Activated naive CD8-positive, alpha-beta T cell treated with anti-CD3 and anti-CD28 coated beads, Interleukin-2, amount 50 U/mL, for 24 hours (primary cell): ENCODE measurements at places on chromosomes 16 and 17.

DNA sequence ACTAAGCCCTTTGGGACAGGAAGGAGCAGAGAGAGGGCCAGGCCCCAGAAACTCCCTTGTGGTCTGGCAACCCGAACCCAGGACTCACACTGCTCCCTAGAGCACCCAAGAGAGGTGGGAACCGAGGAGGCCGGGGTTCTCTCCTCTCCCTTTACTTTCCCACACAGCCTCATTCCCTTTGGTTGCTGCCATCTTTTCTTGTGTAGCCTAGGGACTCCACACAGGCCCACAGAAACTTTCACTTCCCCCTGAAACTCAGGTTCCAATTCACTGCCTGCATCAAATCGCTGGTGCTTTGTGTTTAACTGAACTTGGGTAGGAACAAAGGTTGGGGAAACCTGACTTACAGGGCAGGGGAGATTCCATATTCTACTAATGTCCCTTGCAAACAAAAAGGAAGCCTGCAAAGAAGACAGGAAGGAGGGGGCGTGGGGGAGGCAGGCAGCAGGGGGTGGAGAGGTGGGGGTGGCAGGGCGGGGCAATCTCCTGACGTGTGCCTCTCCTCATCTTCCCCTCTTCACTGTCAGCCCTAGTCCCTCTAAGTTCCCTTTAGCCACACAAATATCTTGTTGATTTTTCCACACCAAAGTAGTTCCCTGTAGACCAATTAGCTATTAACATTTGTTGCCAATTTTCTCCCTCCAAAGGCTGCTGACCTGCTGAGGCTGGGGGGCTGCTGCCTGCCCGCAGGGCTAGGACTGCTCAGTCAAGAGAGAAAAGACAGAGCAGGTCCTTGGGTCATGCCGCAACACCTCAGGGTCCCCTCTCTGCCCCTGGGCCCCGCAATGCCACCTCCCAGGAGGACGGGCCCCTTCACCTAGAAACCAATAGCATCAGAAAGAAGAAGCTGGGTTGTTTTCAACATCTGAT, 8.0 kb downstream of the ST3GAL2 start:
- DNase-seq: peak; percentile 65

DNA sequence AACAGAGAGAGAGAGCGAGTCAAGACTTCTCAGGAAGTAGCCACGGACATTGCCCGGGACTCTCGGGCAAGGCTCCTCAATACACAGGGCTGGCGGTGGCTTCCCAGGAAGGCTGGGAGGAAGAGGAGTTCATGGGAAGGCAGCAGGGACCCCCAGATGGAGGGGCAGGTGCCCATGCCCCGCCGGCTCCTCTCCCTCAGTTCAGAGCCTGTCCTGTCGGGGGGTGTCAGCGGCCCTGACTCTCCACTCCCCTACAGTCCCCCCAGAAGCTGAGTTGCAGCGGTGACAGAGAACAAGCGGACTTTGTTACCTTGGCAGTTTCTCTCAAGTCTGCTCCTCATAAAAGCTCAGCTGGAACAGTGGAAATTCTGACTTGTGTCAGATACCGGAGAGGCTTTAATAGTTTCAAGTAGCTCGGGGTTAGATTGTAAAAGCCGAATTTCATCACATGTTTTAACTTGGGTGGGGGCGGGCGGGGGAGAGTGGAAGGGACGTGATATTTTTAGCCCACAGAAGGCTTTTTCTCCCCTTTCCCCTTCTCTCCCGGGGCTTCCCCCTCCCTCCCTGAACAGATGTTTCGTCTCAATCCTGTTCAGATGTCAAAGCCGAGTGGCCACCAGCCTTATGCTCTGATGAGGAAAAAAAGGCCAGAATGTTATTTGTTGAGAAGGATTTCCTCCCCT, 65.2 kb downstream of the NKD1 start:
- no peak for DNase-seq

- DNase-seq: no peak
Measured at GRCh38 chr16:29306943-29307597, 99.4 kb downstream of the NPIPB11 start.

GRCh38 chr16:84575914-84576313, 42.0 kb downstream of the COTL1 start:
- no peak for DNase-seq

DNA sequence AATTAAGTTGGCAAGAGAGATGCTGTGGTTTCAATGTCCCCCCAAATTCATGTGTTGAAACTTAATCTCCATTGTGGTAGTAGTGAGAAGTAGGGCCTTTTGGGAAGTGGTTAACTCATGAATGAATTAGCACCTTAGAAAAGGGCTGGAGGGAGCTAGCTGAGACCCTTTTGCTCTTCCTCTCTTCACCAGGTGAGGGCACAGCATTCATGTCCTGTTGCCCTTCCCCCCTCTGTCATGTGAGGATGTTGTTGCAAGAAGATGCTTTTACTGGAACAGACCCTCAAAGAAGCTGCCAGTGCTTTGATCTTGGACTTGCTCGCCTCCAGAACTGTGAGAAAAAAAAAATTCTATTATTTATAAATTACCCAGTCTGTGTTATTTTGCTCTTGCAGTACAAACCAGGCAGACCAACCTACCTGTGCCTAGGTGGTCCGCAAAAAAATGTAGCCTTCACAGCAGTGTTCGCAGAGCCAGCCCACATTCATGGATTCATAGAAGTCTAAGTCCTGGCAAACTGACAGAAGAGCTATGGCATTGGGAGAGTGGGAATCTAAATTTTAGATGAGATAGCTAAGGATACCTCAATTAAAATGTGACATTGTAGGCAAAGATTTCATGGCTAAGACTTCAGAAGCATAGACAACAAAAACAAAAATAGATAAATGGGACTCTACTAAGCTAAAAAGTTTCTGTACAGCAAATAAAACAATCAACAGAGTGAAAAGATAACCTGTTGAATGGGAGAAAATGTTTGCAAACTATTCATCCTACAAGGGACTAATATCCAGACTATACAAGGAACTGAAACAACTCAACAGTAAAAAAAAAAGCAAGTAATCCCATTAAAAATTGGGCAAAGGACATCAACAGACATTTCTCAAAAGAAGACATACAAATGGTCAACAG, 32.0 kb upstream of the ABCA5 start:
- no peak for DNase-seq

DNA sequence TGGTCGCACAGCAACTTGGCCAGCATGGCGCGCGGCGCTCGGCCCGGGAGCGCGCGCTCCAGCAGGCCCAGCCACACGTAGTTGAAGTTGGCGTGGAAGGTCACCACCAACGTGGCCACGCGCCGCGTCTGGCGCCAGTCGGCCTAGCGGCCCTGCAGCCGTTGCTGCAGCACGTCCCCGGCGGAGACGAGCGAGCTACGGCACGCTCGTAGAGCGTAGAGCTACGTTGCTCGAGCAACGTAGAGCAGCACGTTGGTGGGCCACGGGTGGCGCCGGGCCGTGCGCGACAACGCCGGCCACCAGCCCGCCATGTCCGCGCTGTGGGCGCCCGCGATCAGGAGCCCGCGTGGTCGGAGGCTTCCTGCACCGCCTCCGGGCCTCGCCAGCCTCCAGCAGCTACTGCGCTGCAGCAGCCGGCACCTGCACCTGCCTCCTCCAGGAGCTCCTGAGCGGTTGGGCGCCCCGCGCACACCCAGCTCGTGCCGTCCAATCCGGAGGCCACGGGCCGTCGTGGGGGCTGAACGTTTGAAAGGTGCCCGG, 13.4 kb upstream of the SULT1A1 start:
- peak; percentile 74 for DNase-seq

DNA sequence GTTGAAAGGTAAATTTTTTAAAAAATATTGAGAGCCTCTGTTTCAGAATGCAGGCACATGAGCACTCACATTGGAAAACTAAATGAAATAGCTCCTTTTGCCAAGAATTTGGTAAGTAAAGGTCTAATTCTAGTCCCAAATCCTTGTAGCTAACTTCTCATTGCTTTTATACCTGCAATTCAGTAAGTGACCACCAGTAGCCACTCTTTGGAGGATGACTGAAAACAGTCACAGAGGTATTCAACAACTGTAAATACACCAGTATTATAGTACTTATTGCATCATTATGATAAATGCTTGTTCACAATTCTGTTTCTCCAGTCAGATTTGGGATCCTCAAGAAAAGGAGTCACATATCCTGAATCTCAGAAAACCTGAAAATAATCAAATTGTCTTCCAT, 562.4 kb upstream of the CDH11 start:
- DNase-seq: no peak

GRCh38 chr17:9104370-9105041, 83.2 kb downstream of the NTN1 start:
- DNase-seq: no peak

- no peak for DNase-seq
Measured at GRCh38 chr17:67390006-67390645, 13.0 kb downstream of the PITPNC1 start.

DNA sequence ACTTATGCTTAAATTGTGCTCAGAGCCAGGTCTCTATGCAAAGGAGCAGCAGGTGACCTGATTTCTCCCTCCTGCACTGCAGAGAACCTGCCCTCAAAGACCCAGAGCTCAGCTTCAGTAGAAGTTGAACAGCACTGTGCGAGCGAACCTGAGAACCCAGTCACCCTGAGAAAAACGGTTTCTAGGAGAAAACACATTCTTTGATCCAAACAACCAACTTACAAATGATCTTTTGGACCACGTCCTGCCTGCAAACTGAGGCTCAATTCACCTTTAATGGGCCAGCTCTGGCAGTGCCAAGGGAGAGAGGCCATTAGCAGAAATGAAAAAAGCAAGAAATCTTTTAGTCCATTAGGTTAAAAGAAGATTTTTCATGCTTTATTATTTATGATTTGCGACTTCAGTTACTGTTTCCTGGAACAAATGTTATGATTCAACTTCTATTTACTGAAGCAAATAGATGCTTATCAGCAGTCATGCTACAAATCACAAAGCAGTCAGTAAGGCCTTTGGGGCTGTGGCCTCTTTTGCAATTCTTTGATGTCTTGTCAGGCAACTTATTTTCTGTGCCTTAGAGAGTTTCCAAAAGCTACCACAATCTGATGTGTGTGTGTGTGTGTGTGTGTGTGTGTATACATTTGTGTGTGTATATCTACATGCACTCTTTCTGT, 65.7 kb upstream of the LRRC37A3 start:
- DNase-seq: no peak

DNA sequence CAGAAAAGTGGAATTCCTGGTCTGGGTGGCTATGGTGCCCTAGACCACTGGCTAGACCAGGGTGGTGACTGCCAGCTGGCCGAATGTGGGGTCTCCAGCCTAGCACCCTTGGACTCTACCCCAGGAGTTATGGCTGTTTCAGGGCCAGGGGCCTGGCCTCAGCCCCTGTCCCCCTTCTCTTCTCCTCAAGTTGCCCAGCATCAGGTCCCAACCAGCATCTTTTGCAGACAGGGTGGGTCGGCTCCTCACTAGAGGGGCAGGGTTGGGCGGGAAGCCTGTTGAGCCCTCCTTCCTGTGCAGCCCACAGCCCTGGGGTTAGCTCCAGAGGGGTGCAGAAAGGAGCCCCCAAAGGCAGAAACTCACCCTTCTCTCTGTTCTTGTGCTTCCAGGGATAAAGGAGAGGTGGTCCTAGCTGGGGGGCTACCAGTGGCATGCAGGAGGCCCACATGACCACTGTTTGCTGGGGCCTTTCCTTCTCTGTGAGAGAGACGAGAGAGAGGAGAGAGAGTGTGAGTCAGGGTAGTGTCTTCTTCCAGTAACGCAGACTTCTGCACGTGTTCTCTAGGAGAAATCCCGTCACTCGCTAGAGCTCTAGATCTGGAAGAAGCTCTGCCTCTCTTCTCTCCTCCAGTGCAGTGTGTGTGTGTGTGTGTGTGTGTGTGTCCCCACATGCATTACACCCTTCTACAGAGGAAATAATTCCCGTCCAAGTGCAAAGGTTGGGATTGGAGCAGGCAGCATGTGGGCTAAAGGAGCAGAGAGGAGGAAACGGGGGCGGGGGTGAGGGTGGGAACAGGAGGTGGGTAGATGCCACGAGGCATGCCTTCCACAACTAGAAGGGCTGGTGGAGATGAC, 209.4 kb downstream of the SEC14L1 start:
- no peak for DNase-seq

DNA sequence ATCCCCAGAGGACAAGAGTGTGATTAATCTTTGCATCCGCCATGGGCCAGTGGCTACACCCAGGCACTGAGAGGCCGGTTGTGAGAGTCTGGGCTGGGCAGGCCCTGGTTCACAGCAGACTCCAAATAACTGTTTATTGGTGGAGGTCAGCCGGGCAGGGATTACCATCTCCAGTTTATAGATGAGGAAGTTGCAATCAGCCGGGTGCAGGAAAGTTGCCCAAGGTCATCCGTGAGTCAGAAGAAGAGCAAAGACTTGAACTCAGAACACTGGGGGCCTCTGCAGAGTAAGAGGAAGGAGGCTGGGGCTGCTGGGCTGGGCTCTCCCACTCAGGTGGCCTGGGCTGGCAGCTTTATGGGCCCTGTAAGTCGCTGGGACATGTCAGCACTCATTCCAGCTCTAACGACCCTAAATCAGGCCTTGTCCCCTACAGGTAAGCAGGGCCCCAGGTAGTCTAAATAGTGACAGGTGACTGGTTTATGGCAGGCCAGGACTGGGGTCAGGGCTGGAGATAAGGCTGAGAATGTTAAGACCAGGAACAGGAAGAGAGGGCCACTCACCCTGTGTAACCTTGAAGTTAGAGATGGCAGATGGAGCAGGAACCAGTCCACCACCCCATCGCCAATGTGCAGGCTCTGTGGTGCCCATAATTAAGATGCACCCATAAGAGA, 2.1 kb upstream of the CA4 start:
- DNase-seq: no peak

- no peak for DNase-seq
Measured at GRCh38 chr17:60157487-60158040, 7.8 kb downstream of the CA4 start.

DNA sequence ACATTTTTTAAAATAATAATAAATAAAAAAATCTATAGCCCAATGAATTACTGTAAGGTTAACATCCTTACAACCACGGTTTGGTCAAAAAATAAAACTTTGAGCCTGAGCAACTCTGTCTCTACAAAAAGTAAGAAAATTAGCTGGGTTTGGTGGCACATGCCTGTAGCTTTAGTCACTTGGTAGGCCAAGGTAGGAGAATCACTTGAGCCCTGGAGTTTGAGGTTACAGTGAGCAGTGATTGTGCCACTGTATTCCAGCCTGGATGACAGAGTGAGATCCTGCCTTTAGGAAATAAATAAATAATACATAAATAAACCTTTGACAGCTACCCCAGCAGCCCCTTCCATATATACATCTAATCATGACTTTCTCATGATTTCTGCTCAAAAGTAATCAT, 26.9 kb upstream of the PHAF1 start:
- no peak for DNase-seq

DNA sequence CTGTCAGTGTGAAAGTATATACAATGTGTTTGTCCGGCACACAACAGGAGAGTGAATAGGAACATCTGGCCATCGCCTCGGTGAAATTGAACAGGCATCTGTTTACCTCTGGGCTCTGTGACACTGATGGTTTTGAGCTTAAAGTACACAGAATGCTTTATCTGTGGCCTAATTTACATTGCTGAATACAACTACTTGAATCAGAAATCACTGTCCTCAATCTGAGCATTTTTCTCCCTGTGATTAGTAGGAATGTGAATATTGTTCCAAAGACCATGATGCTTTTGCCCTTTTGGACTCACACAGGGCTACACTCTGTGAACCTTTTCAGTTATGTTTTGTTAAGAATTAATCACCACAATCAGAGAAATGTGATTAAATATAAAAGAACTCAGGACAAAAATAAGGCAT, 323.0 kb upstream of the TBX2 start:
- no peak for DNase-seq

- DNase-seq: no peak
Measured at GRCh38 chr16:804193-805048, 3.9 kb upstream of the GNG13 start.
